ENCODE measurements at places on chromosomes 11 and 22.

DNA sequence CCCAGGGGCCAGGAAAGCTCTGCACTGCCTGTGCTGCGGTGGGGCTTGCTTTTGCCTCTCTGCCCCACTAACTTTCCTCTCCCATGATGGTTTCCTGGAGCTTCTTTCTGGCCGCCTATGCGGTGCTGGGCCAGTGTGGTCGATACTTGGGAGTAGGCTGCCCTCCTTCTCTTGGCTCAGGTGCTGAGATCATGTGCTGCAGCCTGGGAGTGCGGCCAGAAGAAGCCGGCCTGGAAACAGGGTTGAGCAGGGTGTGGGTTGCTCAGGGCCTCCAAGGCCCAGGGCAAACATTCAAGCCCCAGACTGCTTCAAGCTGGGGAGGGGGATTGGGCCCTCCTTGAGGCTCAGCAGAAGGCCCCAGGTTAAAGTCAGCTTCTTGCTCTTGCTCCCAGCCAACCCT lies 125.0 kb downstream of the NTM start:
- no peak for DNase-seq

DNA sequence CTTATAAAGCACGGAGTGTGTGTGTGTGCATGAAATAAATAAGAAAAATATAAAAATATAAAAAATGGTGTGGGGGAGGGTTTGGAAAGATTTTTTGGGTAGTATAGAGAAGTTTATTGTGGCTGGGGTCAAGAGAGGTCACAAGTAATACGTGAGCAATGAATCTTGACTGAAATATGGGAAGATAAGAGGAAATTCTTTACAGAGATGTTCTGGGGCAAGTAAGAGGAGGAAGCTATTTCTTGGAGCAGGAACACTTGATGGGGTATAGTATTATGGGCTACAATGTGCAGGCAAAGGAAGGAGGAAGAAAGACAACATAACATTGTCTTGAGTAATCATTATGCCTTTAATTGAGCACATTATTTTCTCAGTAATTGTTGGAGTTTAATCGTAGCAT lies 2.1 kb downstream of the HBD start:
- DNase-seq = no peak

GRCh38 chr11:104011044-104011443 lies 25.4 kb upstream of the DDI1 start:
- DNase-seq = no peak

- no peak for DNase-seq
Observed at GRCh38 chr11:77191429-77191822, 63.4 kb downstream of the MYO7A start.

DNA sequence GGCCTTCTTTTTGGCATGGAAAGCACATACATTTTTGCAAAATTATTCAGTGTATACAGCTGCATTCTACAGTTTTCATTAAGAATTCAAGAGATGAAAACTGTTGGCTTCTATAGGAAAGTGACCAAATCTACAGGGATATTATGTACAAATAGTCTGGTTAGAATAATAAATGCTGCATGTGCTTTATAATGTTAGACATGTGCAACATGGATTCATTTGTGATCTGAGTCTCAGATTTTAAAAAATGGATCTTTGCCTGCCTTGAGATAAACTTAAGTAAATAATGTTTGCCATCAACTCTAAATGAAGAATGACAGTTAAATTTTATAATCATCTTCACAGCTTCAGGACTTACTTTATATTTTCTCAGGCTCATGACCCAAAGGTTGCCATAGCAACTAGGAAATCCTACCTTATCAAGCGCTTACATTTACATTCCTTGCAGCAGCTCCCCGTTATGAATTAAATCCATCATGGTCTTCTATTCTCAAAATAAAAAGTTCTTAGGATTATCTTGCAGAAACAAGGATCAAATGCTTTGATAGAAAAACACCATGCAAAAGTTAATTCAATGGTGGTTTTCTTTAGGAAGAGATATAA lies 200.2 kb downstream of the CADM1 start:
- DNase-seq = no peak

DNA sequence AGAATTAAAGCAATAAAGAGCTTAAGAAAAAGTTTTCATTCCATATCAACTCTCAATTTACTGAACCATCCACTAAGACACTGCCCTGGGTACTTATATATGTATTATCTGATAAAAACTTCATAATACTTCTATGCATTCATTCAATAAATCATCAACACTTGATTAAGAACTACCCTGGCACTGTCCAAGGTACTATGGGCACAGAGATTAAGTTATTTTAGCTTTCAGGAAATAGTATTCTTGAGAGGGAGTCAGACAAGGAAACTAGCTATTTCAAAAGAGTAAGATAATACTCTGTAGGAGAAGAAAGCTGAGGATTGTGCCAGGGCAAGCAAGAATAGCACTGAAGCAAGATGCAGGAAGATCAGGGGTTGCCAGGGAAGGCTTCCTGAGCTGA lies 640.8 kb downstream of the FAM181B start:
- DNase-seq = no peak

GRCh38 chr11:34174412-34175041 lies 69.1 kb downstream of the NAT10 start:
- peak; percentile 64 for DNase-seq

DNA sequence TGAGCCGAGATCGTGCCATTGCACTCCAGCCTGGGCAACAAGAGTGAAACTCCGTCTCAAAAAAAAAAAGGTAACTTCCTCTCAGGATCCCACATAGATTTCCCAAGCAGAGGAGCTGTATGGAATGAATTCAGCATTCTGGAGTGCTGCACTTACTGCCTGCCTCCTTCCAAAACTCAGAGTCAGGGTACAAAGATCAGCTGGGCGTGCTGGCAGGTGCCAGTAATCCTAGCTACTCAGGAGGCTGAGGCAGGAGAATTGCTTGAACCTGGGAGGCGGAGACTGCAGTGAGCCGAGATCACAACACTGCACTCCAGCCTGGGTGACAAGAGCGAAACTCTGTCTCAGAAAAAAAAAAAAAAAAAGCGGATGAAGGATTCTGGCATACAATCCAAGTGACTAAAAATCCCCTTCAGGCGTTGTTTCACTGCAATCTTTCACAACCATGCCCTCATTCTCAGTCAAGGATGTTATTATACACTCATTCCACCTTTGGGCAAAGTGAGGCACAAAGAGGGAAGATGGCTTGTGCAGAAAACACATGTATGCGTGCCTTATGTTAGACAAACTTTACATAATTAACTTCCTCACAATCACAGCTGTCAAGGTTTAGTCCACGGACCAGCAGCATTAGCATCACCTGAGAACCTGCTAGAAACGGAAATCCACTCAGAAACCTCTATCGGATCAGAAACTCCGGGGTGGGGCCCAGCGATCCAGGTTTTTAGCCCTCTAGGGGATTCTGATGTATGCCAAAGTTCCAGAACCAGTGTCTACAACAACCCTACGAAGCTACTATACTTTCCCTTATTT lies 1.1 kb upstream of the NOL12 start:
- DNase-seq = no peak
